ENCODE measurements at places on chromosomes 6 and 20. TPM values are rescaled to one million over a fixed set of nuclear protein-coding genes. Genes with fewer than 3 reads are reported as not detected.

MATN4 gene
- total RNA-seq, result 0.39 TPM

PLEKHG1 gene
- 0.76 TPM for total RNA-seq

SLC22A1 gene
- total RNA-seq, result 0.16 TPM

WFDC10B gene
- not detected for total RNA-seq

NDRG3 gene
- 39.4 TPM for total RNA-seq

NKX2-2 gene
- total RNA-seq, result not detected

TAGAP gene
- 64.5 TPM for total RNA-seq

SCAF8 gene
- total RNA-seq, result 36.6 TPM

ADISSP gene
- total RNA-seq, result 38.5 TPM

DEFB115 gene
- not detected for total RNA-seq

HLA-DQA1 gene
- 3.4 TPM for total RNA-seq

SPTLC3 gene
- 0.37 TPM for total RNA-seq

PCNA gene
- 607 TPM for total RNA-seq

BPI gene
- not detected for total RNA-seq

TSBP1 gene
- not detected for total RNA-seq

BPIFB4 gene
- total RNA-seq, result not detected

KATNA1 gene
- 28.6 TPM for total RNA-seq

TSHZ2 gene
- not detected for total RNA-seq

LCA5 gene
- not detected for total RNA-seq

COX4I2 gene
- not detected for total RNA-seq

PRND gene
- not detected for total RNA-seq

NMBR gene
- not detected for total RNA-seq

CASS4 gene
- total RNA-seq, result 18.8 TPM

SIRPD gene
- 0.23 TPM for total RNA-seq

WFDC2 gene
- not detected for total RNA-seq

IFT52 gene
- 15.8 TPM for total RNA-seq

TULP1 gene
- total RNA-seq, result not detected

PRL gene
- not detected for total RNA-seq

TNFRSF6B gene
- total RNA-seq, result not detected

COL21A1 gene
- total RNA-seq, result not detected

POM121L2 gene
- not detected for total RNA-seq

DEFB116 gene
- total RNA-seq, result not detected

FRK gene
- 0.03 TPM for total RNA-seq

OOEP gene
- total RNA-seq, result 0.87 TPM

PTPRT gene
- total RNA-seq, result not detected
